Lung microvascular endothelial cell (primary cell): ENCODE measurements at places on chromosomes 16 and 17.
A peak's percentile ranks its signal among the peaks of the same experiment; 100 is the strongest.

- no peak for DNase-seq
Measured at GRCh38 chr17:8542599-8543502, 87.7 kb downstream of the MYH10 start.

DNA sequence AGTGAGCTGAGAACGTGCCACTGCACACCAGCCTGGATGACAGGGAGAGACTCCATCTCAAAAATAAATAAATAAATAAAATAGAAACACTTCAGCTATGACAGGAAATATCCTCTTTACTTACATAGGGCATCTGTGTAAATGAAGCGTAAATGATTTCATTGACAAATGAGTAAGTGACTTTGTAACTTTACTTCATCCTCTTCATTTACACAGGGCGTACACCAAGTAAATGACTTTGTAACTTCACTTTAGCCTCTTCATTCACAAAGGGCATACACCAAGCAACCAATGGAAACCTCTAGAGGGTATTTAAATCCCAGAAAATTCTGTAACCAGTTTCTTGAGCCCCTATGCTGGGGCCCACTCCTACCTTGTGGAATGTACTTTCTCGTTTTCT, 16.2 kb upstream of the KLHDC4 start:
- DNase-seq, result no peak

- DNase-seq, result no peak
Measured at GRCh38 chr16:2969545-2970521, 685 bp downstream of the PAQR4 start.

DNA sequence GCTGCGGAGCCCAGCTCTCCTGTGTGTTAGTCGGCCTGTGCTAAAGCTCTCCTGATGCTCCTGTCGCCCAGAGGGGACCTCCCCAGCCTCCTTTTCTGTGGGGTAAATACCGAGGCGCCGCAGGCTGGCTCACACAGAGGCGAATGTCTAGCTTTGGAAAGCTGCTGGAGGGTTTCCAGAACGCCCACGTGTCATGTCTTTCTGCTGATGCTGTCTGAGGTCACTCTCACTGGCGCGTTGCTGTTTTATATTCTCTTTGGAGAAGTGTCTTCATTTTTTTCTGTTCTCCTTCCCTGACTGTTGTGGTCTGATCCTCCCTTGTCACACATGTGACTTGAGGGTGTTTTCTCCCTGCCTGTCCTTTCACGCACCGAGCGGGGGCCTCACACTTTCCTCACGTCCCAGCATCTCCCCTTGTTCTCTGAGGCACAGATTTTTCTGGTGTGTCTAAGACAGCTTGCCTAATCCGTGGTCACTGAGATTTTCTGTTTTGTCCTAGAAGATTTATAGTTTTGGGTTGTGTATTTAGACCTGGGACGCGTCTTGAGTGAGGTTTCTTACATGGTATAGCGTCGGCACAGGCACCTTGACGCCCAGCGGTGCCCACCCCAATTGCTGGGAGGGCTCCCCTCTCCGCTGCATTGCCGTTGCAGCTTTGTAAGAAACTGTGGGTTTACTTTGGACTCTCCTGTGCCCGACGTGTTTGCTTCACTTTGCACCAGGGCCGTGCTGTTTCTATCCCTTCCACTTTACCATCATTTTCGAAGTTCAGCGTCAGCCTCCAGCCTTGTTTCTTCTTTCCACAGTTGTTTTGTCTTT, 92.1 kb upstream of the ZNF750 start:
- DNase-seq, result no peak

GRCh38 chr16:2194166-2194834, 2.1 kb downstream of the CASKIN1 start:
- DNase-seq, result no peak

GRCh38 chr17:2656283-2656682, 55.3 kb downstream of the CLUH start:
- DNase-seq, result no peak

DNA sequence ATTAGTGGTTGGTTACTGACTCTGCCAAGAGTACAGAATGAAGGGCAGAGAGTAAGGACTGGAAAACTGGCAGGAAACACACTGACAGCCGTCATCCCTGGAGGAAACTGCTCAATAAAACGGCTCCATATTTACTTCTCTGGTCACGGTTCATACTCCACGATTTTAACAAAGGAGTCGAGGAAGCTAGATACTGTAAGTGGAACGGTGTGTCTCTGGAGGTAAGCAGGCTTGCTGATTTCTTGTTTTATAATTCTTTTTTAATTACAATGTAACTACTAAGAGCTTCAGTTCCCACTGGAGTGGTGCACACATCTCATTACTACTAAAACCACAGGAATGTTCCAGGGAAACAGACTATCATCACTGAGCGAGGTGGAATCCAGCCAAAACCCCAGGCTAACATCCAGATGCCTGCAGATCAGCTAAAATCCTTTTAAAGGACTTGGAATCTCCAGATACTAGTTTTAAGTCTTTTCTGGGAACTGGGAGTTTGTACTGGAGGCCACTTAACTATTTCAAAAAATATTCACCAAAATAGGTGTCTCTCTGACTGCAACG, 17.8 kb downstream of the SERPINF1 start:
- peak; percentile 84 for DNase-seq

DNA sequence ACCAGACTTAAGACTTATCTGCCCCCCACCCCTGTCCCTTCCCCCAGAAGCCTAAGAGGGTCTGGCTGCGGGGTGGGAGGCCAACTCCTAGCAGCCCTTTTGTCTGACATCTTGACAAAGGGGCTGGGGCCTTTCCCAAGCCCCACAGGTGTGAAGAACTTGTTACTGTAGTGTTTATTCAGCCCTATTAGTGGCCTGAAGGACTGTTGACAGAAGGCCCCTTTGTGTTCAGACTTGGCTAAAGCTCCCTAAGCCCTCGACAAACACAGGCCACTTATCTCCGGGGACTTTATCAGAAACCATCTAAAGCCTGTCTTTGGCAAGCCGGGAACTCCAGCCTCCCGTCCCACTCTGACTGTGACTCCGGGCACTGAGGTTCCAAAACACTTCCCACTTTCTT, 129.8 kb downstream of the NTN1 start:
- DNase-seq, result no peak

DNA sequence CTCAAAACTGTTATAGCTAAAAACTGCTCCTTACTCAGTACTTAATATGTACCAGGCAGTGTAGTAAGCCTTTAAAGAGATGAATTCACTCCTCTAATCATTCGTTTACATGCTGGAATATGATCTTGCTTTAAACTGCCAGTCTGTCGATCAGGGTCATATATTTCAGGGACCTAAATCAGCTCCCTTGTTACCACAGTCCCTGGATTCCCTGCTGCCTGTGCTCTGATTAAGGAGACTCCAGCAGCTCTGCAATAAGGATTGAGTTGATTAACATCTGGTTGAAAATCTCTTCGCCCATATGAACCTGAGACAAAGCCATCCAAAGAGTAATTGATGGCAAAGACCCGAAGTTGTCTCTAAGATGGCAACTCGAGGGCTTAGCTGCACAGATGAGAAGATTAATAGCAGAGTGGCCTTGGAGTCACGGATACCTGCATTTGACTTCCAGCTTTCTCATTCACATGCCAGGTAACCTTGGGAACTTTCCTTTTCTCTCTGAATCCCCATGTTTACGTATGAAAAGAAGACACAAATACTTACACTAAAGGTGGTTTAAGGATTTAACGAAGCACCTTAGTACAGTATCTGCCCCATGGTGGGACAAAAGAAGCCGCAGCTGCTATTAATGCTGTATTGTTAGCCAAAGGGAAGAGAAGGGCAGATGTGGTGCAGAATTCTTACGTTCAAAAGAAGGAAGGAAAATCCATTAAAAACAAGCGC, 68.2 kb downstream of the VAT1L start:
- DNase-seq, result no peak

DNA sequence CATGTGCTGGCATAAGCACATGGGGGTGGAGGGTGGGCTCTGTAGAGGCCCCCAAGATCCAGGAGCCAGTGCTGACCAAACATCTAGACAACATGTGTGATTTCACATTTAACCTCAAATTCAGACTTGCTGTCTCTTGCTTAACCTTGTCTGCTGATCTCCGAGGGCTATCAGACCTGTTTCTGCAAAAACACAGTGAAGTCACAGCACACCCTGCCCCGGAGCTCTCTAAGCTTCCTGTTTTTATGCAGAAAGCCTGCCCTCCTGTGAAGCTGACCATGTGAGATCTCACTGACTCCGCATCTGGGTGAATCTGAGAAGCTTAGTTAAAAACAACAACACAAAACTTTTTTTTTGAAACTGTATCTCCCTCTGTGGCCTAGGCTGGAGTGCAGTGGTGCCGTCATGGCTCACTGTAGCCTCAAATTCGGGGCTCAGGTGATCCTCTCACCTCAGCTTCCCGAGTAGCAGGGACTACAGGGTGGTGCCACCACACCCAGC, 6.6 kb upstream of the DPEP2 start:
- DNase-seq, result peak; percentile 86

DNA sequence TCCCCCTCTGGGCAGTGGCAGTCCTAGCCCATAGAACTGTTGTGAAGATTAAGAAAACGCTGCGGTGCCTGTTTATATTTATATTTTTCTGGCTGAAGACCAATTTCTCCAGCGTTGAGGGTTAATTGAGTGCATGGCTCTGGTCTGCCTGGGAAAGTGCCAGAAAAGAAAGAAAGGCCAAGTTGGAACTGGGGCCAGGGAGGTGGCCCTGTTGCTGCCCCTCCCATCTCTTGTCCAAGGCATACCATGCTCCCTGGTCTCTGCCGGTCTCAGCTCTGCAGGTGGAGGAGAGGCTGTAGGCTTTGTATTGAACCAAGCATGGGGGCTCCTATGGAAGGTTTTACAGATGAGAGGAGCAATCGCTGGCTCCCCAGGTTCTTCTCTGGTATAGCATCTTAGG, 124.7 kb downstream of the MGAT5B start:
- no peak for DNase-seq

DNA sequence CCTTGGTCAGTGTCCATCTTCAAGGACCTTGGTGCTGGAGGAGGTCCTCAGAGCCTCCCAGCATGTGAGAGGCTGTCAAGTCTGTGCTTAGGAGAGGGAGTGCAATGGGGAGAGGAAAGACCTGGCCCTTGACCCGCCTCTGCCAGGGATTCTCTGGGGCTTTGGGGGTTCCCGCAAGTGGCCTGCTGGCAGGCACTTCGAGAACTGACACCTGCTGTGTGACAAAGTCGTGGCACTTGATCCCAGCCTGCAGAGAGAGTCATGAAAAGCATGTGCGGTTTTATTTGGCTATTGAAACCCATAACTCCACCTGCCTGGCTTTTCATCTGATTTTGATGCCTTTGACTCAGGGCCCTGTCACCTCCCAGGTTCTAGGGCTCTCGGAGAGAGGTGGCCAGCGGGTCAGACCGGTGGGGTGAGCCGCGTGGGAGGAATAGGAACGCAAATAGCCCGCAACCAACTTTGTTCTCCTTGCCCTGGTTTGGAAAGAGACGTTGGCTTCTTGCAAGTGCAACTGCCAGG, 42.8 kb upstream of the GSE1 start:
- DNase-seq, result no peak

- no peak for DNase-seq
Measured at GRCh38 chr17:44351961-44352827, 7.1 kb downstream of the GRN start.

DNA sequence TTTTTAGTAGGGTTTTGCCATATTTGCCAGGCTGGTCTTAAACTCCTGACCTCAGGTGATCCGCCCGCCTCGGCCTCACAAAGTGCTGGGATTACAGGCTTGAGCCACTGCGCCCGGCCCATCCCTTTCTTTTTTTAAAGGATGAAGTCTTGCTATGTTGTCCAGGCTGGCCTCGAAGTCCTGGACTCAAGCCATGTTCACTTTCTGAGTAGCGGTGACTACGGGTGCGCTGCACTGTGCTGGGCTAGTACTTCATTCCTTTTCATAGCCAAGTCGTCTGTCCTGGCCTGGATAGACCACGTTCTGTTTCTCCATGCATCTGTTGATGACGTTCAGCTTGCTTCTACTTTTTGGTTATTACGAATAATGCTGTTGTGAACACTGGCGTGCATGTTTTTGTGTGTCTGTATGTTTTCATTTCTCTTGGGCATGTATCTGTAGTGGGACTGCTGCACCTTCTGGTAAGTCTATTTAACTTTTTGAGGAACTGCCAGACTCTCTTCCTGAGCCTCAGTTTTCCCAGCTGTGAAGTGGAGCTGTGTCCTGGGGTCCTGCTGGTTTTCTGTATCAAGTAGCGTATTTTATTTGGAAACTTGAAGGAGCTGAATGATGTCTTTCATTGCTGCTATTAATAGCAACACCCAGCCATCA, 40.0 kb upstream of the GSE1 start:
- DNase-seq, result no peak

DNA sequence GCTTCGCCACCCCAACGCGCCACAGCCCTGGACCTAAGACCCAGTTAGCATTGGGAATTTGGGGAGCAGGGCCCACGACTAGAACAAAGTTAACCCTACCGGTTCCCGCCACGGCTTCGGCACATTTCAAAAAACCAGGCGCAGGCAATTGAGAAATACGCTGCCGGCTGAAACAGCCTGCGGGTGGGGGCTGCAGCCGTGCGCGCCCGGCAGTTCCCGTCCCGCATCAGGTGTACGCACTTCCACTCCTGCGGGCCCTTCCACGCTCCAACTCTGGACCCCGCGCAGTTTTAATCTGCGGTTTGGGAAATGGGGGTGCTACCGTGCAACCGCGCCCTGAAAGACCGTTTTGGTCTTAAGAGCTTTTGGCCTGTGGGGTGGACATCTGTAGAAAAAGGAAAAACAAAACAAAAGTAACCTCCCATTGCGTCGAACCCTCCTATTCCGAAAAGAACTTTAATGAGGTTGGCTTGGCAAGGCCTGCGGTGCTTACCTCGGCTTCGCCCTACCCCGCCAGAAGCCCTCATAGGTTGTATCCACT, 7.1 kb downstream of the IRX5 start:
- DNase-seq, result no peak

DNA sequence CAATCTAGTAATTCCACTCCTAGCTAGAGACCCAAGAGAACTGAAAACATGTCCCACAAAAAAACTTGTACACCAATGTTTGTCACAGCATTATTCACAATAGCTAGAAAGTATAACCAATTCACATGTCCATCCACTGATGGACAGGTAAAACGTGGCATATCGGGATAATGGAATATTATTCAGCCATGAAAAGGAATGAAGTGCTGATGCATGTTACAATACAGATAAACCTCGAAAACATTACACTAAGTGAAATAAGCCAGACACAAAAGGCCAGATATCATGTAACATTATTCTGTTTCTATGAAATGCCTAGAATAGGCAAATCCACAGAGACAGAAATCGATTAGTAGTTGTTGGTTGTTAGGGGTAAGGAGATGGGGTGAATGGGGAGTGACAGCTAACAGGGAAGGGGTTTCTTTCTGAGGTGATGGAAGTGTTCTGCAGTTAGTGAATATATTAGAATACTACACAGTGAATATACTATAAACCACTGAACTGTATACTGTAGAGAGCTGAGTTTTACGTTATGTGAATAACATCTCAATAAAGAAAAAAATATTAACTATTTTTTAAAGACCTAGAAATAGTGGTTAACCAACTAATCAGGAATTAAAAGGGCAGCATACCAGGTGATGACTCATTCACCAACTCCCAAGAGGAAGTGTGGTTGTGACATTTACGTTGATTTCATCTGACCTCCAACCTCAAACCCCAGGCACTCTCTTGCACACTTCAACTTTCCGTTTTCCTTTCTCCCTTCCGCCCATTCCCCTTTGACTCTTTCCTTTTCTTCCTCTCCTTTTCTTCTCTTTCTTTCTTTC, 48.6 kb downstream of the GAS7 start:
- no peak for DNase-seq

GRCh38 chr16:28309811-28310311, 17.5 kb downstream of the SBK1 start:
- DNase-seq, result no peak
